Activated naive CD8-positive, alpha-beta T cell treated with anti-CD3 and anti-CD28 coated beads, Interleukin-2, amount 10 ng/mL, durations not matched to agents 7 days and 5 days (primary cell): ENCODE measurements at places on chromosomes 2 and 18. TPM values are rescaled to one million over a fixed set of nuclear protein-coding genes. Genes with fewer than 3 reads are reported as not detected.

The LIPT1 gene
- total RNA-seq, result 12.1 TPM

The LDAH gene
- total RNA-seq, result 19.1 TPM

The UXS1 gene
- total RNA-seq, result 104 TPM

The GMPPA gene
- 32.6 TPM for total RNA-seq

The TMEM185B gene
- 23.4 TPM for total RNA-seq

The BBS5 gene
- total RNA-seq, result 3.2 TPM
